Mucosa of descending colon (tissue), 3 donors: ENCODE measurements at places on chromosomes 3 and 15. TPM values are rescaled to one million over a fixed set of nuclear protein-coding genes. Genes with fewer than 3 reads are reported as not detected.

DNA sequence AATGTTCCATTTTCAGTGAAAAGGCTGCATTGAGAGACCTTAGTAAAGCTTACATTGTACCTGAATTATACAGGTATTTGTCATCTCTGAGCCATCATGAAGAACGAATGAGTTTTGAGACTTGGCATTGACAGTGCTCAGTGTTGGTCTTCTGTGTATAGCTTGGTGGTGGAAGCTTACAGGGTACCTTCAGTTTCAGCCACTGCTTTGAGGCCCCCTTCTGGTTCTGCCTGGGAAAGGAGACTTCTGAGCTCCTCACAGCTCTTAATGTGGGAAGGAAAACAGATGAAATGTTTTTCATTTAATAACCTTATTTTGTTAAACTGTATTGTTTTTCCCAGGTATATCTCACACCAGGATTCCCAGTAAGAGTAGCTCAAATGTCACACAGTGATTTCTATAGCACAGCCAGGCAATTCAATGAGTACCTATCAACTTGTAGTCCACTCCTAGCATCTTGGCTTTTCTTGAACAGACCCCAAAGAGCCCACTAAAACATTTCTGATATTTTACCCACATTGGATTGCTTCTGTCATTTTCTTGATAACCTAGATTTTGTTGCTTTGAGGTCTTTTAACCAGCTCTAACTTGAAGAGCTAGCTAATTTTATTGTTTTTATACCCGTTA lies 5.6 kb downstream of the SERPINI1 start:
- peak; percentile 48 for DNase-seq

Gene ZNF501
- total RNA-seq: 6.4 TPM

DNA sequence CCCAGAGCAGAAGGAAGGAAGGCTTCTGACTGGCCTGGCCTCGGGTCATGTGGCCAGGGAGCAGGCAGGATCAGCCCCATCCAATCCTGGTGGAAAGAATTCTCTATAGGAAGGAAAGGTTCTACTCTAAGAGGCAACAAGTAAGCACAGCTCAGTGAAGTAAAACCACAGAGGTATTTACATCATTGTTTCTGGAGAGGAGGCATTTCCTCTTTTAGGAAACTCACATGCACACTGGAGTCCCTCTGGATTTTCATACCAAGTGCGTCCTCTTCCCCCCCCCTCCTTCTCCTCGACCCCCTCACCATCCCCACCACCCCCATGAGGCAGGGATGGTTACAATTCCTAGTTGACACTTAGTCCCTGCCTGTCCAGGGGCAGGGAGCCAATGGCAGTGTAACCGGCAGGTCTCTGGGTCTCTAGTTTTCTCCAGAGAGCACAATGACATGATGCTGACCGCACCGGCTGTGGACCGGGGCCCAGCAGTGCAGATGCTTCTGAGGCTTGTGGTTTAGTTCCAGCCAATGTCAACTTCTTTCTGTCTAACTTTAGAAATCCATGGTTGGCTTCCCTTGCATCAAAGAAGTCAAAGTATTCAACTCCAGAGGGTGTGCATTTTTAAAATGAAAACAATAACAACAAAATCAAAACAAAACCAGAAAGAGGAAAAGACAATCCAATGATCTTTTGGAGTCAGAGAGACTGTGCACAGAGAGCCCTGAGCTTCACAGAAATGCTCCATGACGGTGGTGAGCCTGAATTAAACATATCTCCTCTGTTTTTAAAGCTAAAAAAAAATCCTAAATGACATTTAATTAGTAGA lies 230.3 kb upstream of the TLE3 start:
- peak; percentile 40 for DNase-seq

GRCh38 chr3:59692117-59692516 lies 642.3 kb upstream of the CFAP20DC start:
- DNase-seq: no peak

Gene RYR3
- total RNA-seq: 0.84 TPM

Gene DUSP7
- 12.3 TPM for total RNA-seq

Gene RARRES1
- total RNA-seq: 72.0 TPM

Gene KCNAB1
- 1.2 TPM for total RNA-seq

DNA sequence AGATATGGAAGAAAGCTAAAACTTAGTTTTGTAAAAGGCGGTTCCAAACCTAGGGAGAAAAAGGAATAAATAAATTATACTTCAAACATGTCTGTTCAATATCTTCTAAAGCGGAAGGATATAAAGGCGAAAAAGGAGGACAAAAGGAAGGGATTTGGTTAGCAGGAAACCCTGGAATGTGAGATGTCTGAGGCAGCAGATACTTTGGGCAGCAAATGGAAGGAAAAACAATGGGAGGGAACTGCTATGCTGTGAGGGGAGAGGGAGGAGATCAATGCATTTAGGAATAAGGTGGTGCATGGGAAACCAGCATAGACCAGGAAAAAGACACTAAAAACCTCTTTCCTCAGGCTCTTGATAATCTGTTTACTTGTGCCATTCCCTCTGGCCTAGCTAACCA lies 120.8 kb downstream of the DNAH12 start:
- no peak for DNase-seq

Gene CCDC39
- 0.09 TPM for total RNA-seq

- DNase-seq: peak; percentile 79
Observed at GRCh38 chr3:136196064-136196400, at the start of gene MSL2. MSL2 (minus strand) TSS chr3:136196335; CDS start chr3:136195113, 1,222 bp downstream.

GRCh38 chr3:53182764-53183355 lies 21.9 kb downstream of the PRKCD start:
- DNase-seq: no peak

GRCh38 chr3:13850161-13850945 lies 29.5 kb downstream of the WNT7A start:
- DNase-seq: no peak

- DNase-seq: no peak
Observed at GRCh38 chr15:79455943-79456342, 23.8 kb downstream of the MINAR1 start.

DNA sequence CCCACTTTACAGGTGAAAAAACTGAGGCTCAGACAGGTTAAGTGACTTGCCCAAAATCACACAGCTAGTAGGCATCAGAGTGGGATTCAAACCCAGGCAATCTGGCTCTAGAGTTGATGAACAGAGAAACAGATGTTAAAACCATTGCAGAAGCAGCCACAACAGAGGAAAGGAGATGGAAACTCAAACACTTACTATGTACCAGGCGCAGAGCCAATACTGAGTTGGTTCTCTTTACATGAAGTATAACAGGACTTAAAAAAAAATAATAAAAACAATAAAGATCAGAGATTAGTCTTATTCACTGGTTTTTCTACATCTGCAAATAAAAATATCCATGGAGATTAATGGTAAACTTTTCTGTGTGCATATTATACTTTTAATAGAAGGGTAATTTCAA lies 84.9 kb upstream of the SPATA12 start:
- DNase-seq: no peak

Gene THRB
- total RNA-seq: 59.8 TPM

DNA sequence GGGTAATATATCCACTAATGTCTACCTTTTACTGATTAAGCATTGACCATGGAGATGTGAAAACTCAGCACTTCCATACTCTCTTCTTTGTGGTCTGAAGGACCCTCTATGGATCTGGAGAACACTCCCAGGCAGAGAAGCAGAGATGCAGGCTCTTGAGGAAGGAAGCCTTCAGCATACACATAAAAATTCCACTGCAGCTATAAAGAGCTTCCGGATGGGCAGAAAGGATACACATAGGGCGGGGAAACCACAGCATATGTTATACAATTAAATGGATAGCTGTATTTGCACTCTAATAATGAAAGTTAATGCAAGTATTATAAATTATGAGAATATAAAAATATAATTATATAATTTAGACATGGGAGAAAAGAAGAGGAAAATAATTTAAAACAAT lies 1258.2 kb upstream of the ALCAM start:
- no peak for DNase-seq

- DNase-seq: no peak
Observed at GRCh38 chr3:130826516-130827182, 67.2 kb upstream of the ATP2C1 start.

- no peak for DNase-seq
Observed at GRCh38 chr15:73688455-73688854, 4.3 kb downstream of the CD276 start.

- DNase-seq: no peak
Observed at GRCh38 chr15:79966634-79967297, 4.2 kb downstream of the BCL2A1 start.

DNA sequence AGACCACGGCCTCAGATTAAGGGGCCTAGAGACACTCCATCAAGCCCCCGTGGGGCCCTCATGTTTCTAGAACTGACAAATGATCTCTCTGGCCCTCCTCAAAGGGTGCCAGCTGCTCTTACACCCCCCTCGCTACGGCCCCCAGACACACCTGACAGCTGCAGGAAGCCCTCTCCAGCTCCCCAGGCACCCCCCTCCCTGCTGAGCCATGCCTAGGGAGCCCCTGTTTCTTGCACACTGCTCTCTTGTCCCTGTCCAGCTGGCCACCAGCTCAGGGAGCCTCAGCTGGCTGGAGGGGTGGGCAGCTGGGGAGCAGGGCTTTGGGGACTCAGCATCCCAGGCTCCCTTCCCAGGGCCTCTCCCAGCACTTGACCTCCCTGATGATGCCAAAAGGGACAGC lies 14.8 kb downstream of the TNK2 start:
- DNase-seq: peak; percentile 30

GRCh38 chr3:152466784-152467183 lies 198.1 kb downstream of the MBNL1 start:
- DNase-seq: no peak

Gene IL17RE
- 82.8 TPM for total RNA-seq

GRCh38 chr15:96343113-96344059 lies 12.9 kb downstream of the NR2F2 start:
- DNase-seq: no peak

GRCh38 chr3:181771120-181771519 lies 59.4 kb downstream of the SOX2 start:
- no peak for DNase-seq

GRCh38 chr15:44662478-44663409 lies 718 bp downstream of the SPG11 start:
- peak; percentile 82 for DNase-seq

DNA sequence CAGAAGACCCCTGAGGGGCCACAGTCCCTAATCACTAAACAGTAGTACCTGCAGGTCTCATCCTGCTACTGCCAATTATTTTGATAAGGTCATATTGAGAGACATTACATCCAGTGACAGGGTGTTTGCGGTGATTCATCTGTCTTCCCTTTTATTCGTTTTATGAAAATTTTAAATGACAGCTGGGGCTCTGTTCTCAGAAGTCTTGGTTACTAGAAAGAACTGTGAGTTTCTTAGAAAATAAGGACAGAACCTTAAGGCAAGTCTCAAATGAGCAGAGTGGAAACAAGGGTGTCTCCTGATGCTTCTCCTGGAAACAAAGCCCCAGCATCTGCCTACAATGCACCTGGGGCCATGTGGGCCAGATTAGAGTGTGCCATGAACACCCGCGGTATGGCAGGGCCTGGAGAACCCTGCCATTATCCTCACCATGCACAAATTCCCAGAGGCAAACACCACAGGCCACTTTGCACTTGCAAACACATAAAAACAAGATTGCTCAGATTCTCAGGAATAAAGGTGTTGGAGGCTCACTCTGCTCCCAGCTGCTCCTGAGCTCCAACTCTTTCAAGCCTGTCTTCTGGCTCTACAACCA lies 66.3 kb upstream of the IQSEC1 start:
- DNase-seq: no peak

GRCh38 chr15:71844916-71845315 lies 34.6 kb downstream of the NR2E3 start:
- DNase-seq: no peak

DNA sequence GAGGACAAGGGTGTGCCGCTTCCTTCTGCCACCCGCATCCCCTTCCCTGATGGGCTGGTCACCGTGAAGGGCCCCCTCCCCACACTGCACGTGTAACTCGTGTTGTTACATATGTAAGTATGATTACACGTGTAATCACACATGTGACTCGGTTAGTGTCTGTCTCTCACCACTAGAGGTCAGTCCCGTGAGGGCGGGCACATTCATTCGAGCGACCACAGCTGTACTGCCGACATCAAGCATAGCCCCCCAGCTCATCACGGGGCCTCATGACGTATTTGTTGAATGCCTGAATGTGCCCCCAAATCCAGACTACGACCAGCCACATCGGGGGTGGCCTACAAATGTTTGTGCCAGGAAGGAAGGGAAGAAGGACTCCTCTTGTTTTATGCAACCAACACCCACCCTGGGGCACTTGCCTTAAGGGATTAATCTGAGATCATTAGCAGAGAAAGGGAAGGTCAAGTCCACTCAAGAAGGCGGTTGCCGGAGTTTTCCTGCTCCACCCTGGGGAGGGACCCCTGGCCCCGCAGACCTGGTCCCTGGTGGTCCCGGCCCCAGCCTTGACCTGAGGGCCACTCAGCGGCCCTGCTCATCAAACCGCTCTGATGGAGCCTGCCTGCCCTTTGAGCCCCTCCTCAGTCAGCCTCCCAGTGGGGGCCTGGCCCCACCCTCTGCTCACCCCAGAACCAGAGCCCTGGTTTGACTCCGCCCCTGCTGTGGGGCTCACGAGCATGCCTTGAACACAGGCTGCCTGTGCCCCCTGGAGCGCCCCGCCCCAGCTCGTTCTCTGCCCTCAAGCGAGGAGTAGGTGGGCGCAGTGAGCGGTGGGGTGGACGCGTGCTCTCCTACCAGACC lies 52.8 kb downstream of the RGMA start:
- peak; percentile 48 for DNase-seq

Gene BTLA
- total RNA-seq: 1.4 TPM

DNA sequence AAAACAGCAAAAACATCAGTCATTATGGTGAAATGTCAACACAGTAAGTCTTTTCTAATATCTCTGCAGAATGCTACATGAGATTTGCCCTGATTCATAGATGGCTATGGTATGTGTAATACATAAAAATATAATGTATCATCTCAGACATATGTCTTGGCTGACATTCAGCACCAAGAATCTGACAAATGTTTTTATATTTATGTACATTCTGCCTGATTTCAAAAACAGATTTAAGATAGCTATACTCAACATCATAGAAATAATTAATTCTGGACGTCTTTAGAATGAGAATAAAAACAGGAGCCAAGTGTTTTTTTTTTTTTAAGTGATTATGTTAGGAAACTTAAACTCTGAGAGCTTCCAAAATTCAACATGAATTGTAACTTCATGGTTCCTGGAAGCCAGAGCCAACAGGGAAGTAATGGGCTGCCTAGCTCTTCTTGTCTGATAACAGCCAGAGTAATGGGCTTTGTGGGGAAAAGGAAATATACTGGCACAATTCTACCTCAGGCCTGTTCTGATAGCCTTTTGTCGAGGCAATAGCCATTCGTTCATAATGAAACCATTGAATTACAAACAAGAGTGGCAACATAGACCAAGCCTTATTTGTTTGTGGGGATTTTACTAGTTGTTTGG lies 184.4 kb downstream of the VGLL4 start:
- DNase-seq: no peak

Gene CPN2
- total RNA-seq: not detected

Gene SEMA7A
- total RNA-seq: 3.7 TPM

Gene FEZF2
- total RNA-seq: not detected

Gene FETUB
- total RNA-seq: not detected

GRCh38 chr3:65030847-65031463 lies 343.2 kb upstream of the ADAMTS9 start:
- DNase-seq: no peak

GRCh38 chr3:50971487-50971924 lies 296.8 kb downstream of the DOCK3 start:
- peak; percentile 50 for DNase-seq

GRCh38 chr15:23039917-23040281 lies 530 bp upstream of the TUBGCP5 start:
- no peak for DNase-seq

GRCh38 chr15:73388256-73388781 lies 19.6 kb upstream of the HCN4 start:
- DNase-seq: no peak

Gene TMOD2
- 30.3 TPM for total RNA-seq

Gene STRIT1
- total RNA-seq: not detected

- DNase-seq: no peak
Observed at GRCh38 chr3:131306242-131306641, 75.3 kb upstream of the NUDT16 start.
